SK-N-MC (cell line): ENCODE measurements at places on chromosomes 16 and 17.

DNA sequence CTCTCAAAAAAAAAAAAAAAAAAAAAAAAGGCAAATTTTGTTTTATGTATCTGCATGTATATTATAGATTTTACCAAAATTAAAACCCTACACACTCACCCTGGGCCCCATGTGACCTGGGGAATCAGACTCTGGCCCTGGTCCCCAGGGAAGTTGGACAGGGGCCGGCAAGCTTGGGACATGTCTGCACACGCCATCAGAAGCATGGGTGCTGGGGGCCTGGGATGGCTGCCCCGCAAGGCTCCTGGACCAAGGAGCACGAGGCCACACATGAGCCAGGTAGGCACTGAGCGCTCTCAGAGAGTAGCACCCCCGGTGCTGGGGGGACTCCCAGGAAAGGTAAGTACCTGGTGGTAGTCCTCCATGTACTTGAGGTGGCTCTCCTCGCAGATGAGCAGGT, 39.6 kb downstream of the PPL start:
- DNase-seq, result no peak

DNA sequence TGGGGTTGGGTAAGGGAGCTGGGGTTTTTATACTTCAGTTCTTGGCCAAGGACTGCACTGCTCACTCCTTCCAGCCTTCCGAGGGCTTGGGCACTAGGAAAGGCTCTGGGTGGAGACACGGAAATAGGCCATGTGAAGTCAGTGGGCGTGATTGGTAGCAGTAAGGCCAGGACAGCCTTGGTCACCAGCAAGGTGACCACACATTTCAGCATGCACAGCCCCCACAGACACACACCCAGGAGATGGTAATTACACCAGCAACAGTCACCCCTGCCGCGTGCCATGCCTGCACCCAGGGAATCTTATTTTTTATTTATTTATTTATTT, 252.5 kb downstream of the SEC14L1 start:
- DNase-seq, result no peak

- DNase-seq, result no peak
Measured at GRCh38 chr17:68584581-68585303, 16.4 kb downstream of the FAM20A start.

DNA sequence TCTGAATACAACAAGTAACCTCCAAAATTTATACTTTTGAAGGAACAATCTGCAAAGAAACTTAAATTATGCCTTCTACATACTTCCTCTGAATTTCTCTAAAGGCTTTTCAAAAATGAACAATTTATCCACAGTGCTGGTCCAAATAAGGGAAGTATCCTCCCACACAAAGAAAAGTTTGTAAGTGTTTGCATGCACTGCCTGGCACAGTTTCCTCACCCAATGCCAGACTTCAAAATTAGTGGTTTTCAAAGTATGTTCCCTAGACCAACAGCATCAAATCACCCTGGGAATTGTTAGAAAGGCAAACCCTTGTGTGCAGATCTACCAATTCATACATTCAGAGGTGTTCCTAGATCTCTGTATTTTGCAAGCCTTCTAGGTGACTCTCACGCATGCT, 82.5 kb downstream of the PCTP start:
- no peak for DNase-seq

- no peak for DNase-seq
Measured at GRCh38 chr16:1548727-1549126, 15.3 kb downstream of the TMEM204 start.

- no peak for DNase-seq
Measured at GRCh38 chr17:68314916-68315535, 23.7 kb downstream of the ARSG start.

- DNase-seq, result no peak
Measured at GRCh38 chr17:81867991-81868673, 3.0 kb downstream of the ARHGDIA start.
